GOT3 (cell line): ENCODE measurements at places on chromosomes 11 and 22.

GRCh38 chr11:576811-577610 lies 741 bp downstream of the PHRF1 start:
- DNase-seq, result no peak

- no peak for DNase-seq
Measured at GRCh38 chr22:49564666-49565515, 262.8 kb downstream of the BRD1 start.

DNA sequence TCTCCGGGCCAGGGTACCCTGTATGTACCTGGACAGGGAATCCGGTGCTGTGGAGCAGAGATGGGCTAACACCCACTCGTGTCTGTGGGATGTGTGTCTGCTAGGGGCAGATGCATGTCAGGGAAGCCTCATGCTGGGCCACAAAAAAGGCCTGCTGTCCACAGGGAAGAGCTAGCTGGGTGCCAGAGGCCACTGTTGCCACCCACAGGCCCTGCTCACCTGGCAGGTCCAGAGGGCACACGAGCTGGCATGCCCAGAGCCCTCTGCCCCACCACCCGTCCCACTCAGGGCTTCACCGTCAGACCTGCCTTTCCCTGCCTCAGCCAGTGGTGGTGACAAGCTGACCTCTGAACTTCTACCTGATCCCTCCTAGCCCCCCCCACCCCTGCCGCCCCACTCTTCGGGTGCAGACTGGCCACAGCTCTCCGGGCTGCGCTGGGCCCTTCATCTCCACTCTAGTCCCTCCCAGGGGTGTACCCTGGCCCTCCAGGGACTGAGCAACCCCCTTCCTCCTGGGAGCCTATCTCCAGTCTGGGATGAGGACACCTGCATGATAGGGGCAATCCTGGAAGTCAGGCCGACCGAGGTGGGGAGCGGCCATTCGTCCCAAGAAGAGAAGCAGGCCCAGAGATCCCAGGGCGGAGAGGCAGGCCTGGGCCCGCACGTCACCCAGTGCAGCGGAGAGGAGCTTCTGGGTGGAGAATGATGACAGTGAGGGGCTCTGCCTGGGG lies 1.4 kb downstream of the SLC25A22 start:
- no peak for DNase-seq

GRCh38 chr11:90630176-90630575 lies 407.3 kb upstream of the CHORDC1 start:
- no peak for DNase-seq

- DNase-seq, result no peak
Measured at GRCh38 chr11:130178441-130179339, 19.1 kb downstream of the ST14 start.

- no peak for DNase-seq
Measured at GRCh38 chr22:22030493-22031182, 48.1 kb upstream of the TOP3B start.

DNA sequence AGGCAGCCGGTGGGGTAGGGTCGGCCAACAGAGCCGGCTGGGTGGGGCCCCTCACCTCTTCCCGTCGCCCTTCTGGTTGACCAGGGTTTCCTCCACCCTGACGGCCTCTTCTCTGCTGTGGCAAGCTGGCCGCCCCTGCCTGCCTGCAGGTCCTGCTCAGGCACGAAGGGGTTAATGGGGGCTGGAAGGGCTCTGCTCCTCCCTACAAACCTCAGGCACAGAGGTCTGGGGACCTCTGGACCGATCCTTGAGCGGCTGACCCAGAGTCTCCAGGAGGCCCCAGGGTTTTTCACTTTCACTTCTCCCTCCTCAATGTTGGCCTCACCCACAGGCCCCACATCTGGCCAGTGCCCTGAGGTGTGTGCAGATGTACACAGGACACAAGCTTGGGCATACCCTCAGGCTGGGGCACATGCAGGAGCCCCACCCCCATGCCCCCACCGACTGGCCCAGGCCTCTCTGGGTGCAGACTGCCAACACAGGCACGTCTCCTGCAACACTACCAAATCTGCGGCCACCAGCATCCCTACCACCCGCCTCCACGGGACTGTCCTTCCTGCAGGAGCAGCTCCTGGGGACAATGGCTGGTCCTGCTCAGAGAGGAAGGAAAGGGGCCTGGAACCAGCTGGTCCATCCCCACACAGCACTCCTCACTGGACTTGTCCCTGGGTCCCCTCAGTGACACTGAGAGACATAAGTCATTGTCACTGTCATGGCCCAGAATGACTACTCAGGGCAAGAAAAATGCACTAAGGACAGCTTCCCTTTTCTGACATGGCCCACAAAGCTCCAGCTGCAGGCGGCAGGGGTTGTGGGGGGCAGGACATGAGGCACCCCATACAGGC lies 3.2 kb upstream of the TBX1 start:
- no peak for DNase-seq

GRCh38 chr11:118321386-118322082 lies 17.0 kb downstream of the CD3E start:
- no peak for DNase-seq
